ENCODE measurements at places on chromosomes 3 and 15. TPM values are rescaled to one million over a fixed set of nuclear protein-coding genes. Genes with fewer than 3 reads are reported as not detected.

GRCh38 chr15:26844901-26845300, 22.0 kb upstream of the GABRA5 start:
- DNase-seq, result no peak

DNA sequence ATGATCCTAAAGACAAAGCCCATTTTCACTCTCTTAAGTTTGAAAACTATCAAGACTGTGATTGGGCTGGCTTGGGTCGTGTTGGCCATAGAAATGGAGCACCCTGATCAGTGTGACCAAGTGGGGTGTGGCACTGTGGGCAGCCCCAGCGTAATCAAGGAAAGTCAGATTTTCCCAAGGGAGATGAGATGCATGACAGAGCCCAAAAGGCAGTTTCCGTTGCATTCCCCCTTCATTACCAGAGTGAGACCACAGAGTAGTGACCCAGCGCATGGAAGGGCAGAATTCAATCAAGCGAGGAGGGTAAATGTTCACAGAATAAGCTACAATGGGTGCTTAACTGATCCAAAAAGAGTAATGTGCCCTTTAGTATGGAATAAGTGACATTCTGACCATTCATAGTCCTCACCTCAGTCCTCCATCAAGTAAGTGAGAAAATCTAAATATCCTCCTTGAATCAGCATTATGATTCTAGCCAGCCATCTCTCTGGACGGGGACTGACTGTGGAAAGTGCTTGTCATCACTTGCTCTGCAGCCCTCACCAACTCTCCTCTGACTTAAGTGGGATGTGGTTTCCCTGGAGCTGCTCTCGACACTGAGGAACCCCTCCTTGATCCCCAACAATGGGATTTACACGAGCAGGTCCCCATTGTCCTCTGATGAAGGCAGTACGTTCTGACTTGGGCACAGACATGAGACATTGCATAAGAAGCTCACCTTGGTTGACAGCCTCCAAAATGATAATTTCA, 430.5 kb downstream of the OCA2 start:
- no peak for DNase-seq

The CD86 gene
- 3.1 TPM for polyA plus RNA-seq

The STT3B gene
- 15.1 TPM for polyA plus RNA-seq

The A4GNT gene
- 0.76 TPM for polyA plus RNA-seq

GRCh38 chr3:46303240-46303639, 50.7 kb upstream of the CCR2 start:
- no peak for DNase-seq

DNA sequence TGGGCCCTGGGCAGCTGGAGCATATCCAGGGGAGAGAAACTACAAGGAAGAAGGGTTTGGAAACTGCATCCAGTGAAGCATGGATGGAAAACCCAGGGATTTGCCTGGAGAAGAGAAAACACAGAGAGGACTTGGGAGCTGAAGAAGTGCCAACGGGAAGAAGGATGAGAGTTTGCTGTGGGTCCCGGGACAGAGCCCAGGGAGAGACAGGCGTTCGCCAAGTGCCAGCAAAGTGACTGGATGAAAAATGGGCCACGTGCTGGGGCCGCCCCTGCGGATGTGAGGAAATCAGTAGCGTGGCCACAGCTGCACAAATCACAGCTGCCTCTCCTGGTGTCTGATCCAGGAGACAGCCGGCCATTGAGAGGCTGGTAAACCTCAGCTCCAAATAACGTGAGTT, 70.4 kb downstream of the HES1 start:
- DNase-seq, result peak; percentile 85
